ENCODE measurements at places on chromosomes 6 and 20. TPM values are rescaled to one million over a fixed set of nuclear protein-coding genes. Genes with fewer than 3 reads are reported as not detected.

GRCh38 chr6:148244217-148244935, 98.3 kb upstream of the SASH1 start:
- peaks cover 34% of the 10 kb centered on the region for H3K4me1 ChIP-seq
- no peak overlapping the region for H3K4me3 ChIP-seq
- no peaks in the 10 kb centered on the region for H3K36me3 ChIP-seq
- no peak overlapping the region for H3K27ac ChIP-seq
- DNase-seq = no peak
- no peaks in the 10 kb centered on the region for H3K27me3 ChIP-seq

DNA sequence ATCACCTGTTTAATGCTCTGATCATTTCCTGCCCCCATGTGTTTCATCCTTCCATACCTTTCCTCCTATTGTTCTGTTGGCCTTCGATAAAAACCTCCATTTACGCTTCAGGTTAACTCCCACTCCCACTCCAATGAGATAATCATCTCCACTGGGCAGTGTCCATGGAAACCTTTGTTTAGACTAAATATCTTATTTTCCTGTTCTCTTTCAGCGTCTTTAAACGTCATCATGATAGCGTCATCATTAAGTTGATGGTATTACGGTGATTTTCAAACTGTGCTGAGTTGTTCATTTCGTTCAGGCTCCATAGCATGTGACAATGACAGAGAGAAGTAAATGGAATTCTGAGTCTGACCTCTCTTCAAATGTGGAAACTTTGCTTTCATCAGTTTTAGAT, 970.5 kb upstream of the SLC35B3 start:
- H3K36me3 ChIP-seq = no peaks in the 10 kb centered on the region
- 0 out of 2 replicates have a peak overlapping the region, but pooled peaks have one; percentile 7 for H3K4me3 ChIP-seq
- H3K27me3 ChIP-seq = no peaks in the 10 kb centered on the region

- H3K4me1 ChIP-seq = no peaks in the 10 kb centered on the region
- no peak overlapping the region for H3K27ac ChIP-seq
- DNase-seq = no peak
- no peaks in the 10 kb centered on the region for H3K36me3 ChIP-seq
These were observed 569.9 kb downstream of the KIF16B start for GRCh38 chr20:16003310-16003709.

GRCh38 chr6:130503146-130503545, 137.3 kb downstream of the TMEM200A start:
- H3K4me3 ChIP-seq = no peak overlapping the region
- DNase-seq = no peak
- no peaks in the 10 kb centered on the region for H3K36me3 ChIP-seq
- no peaks in the 10 kb centered on the region for H3K27me3 ChIP-seq
- H3K4me1 ChIP-seq = peaks cover 54% of the 10 kb centered on the region

- H3K4me1 ChIP-seq = peaks cover 4% of the 10 kb centered on the region
- DNase-seq = no peak
- no peaks in the 10 kb centered on the region for H3K36me3 ChIP-seq
- H3K4me3 ChIP-seq = no peak overlapping the region
These were observed 82.8 kb downstream of the CD40 start for GRCh38 chr20:46200582-46201570.

DNA sequence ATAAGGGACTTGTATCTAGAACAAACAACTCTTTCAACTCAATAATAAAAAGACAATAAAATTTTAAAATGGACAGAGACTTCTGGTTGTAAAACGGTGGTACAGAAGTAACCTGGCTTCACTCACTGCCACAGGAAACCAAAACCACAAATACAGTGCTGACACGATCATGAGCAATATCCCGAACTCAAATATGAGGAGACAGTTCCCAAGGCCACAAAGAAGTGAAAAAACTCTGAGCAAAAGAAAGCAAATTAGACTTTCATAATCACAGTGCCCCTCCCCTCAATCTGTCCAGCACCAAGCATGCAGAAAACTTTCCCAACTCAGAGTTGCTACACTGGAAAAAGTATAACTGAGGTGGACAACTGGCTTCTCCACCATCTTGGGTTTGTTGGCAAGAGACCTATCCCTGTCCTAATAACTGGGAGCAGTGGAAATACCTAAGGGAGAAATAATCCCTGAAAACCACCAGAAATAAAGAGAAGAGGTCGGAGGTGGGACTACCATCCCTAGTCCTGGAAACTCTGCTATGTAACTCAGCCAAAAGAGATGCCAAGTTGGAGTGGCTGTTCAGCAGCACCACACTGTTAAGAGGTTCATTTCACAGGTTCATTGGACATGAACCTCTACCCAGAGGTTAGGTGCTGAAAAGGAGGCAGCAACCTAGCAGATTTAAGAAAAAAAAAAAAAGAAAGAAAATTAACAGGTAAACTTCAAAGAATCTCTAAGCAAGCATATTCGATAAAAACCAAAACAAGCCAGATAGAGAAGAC, 55.5 kb downstream of the REV3L start:
- H3K4me3 ChIP-seq = peak overlapping the region; percentile 84
- H3K4me1 ChIP-seq = peaks cover 78% of the 10 kb centered on the region
- DNase-seq = peak; percentile 80
- peaks cover 42% of the 10 kb centered on the region for H3K36me3 ChIP-seq

- H3K4me1 ChIP-seq = peaks cover 5% of the 10 kb centered on the region
- no peak overlapping the region for H3K4me3 ChIP-seq
- H3K27ac ChIP-seq = no peak overlapping the region
These were observed 17.5 kb downstream of the KCNQ2 start for GRCh38 chr20:63454731-63455567.

DNA sequence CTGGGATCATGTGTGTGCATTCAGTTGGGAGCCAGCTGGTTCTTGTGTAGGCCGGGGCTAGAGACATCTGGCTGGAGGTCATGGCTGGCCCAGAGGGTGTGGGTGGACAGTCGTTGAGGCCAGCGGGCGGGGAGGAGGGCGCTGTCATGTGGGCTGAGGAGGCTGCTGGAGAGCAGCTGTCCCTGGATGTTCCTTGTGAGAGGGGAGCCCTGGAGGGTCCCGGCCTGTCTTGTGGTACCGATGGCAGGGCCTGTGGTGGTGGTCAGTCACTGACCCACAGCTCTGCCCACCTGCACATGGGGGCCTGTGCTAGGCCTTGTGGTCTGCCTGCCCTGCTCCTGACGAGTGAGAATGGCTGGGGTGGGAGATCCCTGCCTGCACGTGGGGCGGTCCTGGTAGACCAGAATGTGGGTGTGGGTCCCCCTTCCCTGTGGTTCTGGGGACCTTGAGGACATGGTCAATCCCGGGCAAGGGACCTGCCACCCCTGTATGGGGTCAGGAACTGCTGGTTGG, 1.9 kb upstream of the C20orf204 start:
- H3K27me3 ChIP-seq = peaks cover 5% of the 10 kb centered on the region
- no peak overlapping the region for H3K4me3 ChIP-seq
- H3K27ac ChIP-seq = no peak overlapping the region
- H3K36me3 ChIP-seq = peaks cover 7% of the 10 kb centered on the region
- 0 out of 2 replicates have a peak, but pooled peaks cover 4% of the 10 kb centered on the region for H3K4me1 ChIP-seq

DNA sequence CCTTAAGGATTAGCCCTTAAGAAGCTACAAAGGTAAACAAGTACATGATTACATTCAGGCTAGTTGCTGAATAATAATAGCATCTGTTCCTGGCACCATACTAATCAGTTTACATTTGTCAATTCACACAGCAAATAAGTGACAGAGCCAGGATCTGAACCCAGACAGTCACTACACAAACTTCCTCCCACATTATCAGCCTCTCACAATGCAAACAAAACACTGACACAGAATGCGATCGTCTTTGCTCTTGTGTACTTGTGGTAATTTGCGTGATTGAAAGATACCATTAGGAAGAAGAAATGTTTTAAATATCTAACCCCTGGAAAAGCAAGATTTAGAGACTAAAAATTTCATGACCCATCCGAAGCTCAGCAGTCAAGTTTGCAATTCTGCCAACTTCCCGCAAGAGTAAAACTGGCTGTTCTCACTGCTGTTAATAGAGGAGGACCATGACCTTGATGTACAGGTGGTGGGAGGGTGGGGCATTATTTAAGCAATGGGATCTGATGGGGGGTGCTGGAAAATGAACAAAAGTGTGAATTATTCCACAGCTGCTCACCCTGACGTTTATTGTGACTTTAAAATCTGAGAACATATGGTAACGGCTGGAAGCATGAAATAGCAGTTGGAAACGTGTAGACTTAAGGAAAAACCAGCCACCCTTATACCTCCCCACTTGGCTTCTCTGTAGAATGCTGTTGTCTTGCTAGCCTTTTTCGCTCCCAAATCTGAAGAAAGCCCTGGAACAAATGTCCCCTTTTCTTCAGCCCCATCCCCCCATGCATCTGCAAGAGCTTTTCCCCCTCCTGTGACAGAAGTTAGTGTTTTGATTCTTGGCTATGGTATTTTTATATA, 95.3 kb upstream of the ARMC2 start:
- H3K27me3 ChIP-seq = peaks cover 7% of the 10 kb centered on the region
- no peak overlapping the region for H3K4me3 ChIP-seq
- no peak for DNase-seq
- H3K4me1 ChIP-seq = peaks cover 26% of the 10 kb centered on the region
- no peak overlapping the region for H3K27ac ChIP-seq
- H3K36me3 ChIP-seq = no peaks in the 10 kb centered on the region

- peaks cover 18% of the 10 kb centered on the region for H3K27me3 ChIP-seq
- H3K36me3 ChIP-seq = no peaks in the 10 kb centered on the region
- no peak overlapping the region for H3K27ac ChIP-seq
- DNase-seq = no peak
- peaks cover 58% of the 10 kb centered on the region for H3K4me1 ChIP-seq
- H3K4me3 ChIP-seq = no peak overlapping the region
These were observed 59.6 kb downstream of the RAB44 start for GRCh38 chr6:36757206-36757605.

DNA sequence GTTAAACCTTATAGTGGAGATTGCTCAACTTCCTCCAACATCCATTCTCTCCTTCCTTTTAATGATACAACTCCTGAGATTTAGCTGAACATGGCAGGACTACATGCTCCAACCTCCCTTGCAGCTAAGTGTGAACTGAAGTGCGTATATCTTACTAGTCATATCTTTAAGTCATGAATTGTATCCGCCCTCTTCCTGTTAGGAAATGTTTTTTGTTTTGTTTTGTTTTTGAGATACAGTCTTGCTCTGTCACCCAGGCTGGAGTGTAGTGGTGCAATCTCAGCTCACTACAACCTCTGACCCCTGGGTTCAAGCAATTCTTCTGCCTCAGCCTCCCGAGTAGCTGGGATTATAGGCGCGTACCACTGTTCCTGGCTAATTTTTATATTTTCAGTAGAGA, 8.8 kb upstream of the OSTM1 start:
- H3K27me3 ChIP-seq = peaks cover 20% of the 10 kb centered on the region
- no peak for DNase-seq
- H3K4me1 ChIP-seq = peaks cover 14% of the 10 kb centered on the region
- no peak overlapping the region for H3K4me3 ChIP-seq
- no peak overlapping the region for H3K27ac ChIP-seq

DNA sequence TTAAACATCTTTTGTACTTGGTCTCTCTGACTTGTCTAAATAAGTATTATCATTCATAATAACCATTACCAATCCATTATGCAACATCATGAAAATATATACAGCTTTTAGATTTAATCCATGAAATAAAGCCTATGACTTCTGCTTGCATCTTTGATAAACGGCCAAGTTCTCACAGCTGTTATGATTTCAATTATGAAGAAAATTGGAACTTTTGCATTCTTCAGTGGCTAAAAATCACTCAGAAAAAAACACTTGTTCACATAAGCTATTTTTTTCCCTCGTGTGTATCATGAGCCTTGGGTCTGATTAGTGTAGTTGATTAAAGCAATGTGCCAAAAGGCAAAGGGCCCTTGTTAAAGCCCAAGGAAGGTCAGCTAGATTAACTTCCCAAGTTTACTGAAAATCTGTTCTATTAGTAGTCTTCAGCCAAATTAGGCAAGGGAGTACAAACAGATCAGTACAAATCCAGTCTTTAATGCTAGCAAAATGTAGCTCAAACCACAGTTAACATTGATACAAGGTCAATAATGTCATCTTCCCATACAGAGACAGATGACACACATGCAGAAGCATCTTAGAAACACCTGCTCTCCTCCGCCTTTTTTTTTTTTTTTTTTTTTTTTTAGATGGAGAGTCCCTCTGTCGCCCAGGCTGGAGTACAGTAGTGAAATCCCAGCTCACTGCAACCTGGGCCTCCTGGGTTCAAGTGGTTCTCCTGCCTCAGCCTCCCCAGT, 69.9 kb downstream of the SGK1 start:
- no peak overlapping the region for H3K27ac ChIP-seq
- H3K27me3 ChIP-seq = peaks cover 2% of the 10 kb centered on the region
- DNase-seq = no peak

- no peaks in the 10 kb centered on the region for H3K36me3 ChIP-seq
- H3K27me3 ChIP-seq = peaks cover 3% of the 10 kb centered on the region
- no peak overlapping the region for H3K27ac ChIP-seq
- no peak overlapping the region for H3K4me3 ChIP-seq
- peaks cover 14% of the 10 kb centered on the region for H3K4me1 ChIP-seq
These were observed 110.1 kb downstream of the TNFAIP3 start for GRCh38 chr6:137977206-137977605.

GRCh38 chr6:53441761-53442160, 93.0 kb upstream of the ELOVL5 start:
- peaks cover 50% of the 10 kb centered on the region for H3K4me1 ChIP-seq
- no peak overlapping the region for H3K27ac ChIP-seq
- peaks cover 5% of the 10 kb centered on the region for H3K27me3 ChIP-seq
- no peak for DNase-seq
- no peak overlapping the region for H3K4me3 ChIP-seq

- no peaks in the 10 kb centered on the region for H3K27me3 ChIP-seq
- peak; percentile 78 for DNase-seq
- peaks cover 53% of the 10 kb centered on the region for H3K4me1 ChIP-seq
- peaks cover 48% of the 10 kb centered on the region for H3K36me3 ChIP-seq
- peak overlapping the region; percentile 77 for H3K27ac ChIP-seq
These were observed 38.2 kb downstream of the CAP2 start for GRCh38 chr6:17431581-17431980.

DNA sequence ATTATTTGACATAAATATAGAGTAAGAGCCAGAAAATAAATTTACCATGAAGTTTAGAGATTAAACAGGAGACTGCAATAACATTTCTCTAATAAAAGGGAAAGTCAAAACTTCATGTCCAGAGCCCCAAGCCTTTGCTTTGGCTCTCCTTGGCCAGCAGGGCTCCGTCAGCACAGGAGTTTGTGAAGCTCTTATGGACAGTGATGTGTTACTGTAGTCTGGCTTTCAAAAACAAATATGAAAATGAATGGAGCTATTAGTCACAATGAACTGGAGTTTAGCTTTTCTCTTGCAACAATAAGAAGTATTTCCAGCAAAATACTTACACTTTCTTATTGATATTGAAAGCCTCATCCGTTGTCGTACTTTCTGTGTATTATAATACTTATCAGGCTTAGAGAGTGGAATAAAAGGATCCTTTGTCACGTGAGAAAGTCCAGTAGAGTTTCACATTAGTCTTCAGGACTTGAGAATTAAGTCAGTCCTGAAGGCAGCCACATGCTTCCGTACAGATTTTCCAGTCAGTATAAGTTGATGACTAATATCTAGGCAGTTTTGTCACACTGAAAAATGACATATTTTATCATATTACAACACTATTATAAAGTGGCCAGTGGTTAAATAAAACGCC, 117.0 kb upstream of the PRL start:
- no peak overlapping the region for H3K27ac ChIP-seq
- H3K27me3 ChIP-seq = no peaks in the 10 kb centered on the region
- no peak overlapping the region for H3K4me3 ChIP-seq

Gene ROS1
- 0.02 TPM for total RNA-seq

Gene MAP7
- total RNA-seq = 0.53 TPM

Gene SIRPB2
- total RNA-seq = not detected

Gene RAE1
- 24.8 TPM for total RNA-seq

Gene OR2W1
- not detected for total RNA-seq

Gene OPRL1
- 1.4 TPM for total RNA-seq

Gene CDH4
- 11.3 TPM for total RNA-seq

Gene SAMD5
- total RNA-seq = 0.05 TPM
